ENCODE measurements at places on chromosomes 3 and 15.

DNA sequence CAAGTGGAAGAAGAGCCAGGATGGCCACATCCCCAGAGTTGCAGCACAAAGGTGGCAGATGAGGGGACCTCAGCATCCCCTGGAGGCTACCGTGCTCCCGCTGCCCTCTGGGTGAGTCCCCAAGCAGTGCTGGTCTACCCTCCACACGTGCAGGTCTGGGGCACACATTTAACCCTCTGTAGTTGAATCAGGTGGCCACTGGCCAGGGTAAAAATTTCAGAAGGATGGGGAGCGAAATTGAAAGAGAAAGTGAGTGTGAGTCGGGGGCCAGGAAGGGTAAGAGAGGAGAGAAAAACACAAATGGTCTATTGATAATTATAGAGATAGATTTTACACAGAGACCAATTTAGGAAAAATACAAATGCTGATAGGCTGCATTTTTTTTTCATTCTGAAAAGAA is 139.5 kb upstream of the EIF1B start:
- DNase-seq: no peak

- DNase-seq: no peak
Measured at GRCh38 chr3:143502081-143502480, 346.2 kb downstream of the SLC9A9 start.

DNA sequence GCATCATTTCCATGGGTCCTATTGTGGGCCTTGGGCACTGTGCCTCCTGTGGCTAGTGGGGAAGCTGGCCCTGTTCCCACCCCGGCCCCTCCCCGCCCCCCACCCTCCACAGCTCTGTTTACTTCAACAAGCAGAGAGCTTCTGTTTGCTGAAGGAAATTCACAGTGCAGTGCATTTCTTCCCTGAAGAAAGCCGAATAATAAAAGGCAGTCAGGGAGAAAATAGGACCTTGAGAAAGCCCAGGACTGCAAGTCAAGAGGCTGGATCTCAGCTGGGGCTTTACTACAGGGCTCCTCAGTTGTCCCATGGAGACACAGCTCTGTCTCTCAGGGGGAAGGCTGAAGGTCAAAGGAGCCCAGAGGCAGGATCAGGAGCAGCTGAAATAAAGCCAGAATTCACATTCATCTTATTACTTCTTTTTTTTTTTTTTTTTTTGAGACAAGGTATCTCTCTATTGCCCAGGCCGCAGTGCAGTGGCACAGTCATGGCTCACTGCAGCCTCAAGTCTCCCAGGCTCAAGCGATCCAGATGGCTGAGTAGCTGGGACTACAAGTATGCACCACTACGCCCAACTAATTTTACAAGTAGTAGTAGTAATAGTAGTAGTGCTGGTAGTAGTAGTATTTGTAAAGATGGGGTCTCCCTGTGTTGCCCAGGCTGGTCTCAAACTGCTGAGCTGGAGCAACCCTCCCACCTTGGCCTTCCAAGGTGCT is 33.0 kb upstream of the LACTB start:
- no peak for DNase-seq

GRCh38 chr3:49883998-49884397 is 14.3 kb upstream of the CAMKV start:
- DNase-seq: no peak

DNA sequence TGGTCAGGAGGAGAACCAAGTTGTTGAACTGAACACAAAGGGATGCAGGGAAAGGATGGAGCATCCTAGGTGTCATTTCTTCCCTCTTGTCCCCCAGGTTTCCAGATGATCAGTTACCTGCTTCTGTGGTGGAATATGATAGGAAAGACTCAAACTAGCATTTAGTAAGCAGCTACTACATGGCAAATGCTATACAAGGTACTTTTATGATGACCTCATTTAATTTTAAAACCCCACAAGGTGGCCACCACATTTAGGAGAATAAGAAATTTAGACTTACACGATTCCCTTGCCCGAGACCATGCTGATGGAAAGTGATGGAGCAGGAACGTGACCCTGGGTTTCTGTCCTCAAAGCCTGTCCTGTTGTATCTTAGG is 40.9 kb downstream of the CCR4 start:
- no peak for DNase-seq

GRCh38 chr15:101646672-101647071 is 5.5 kb downstream of the TM2D3 start:
- no peak for DNase-seq

GRCh38 chr15:32987067-32987466 is 207.4 kb downstream of the FMN1 start:
- DNase-seq: no peak

DNA sequence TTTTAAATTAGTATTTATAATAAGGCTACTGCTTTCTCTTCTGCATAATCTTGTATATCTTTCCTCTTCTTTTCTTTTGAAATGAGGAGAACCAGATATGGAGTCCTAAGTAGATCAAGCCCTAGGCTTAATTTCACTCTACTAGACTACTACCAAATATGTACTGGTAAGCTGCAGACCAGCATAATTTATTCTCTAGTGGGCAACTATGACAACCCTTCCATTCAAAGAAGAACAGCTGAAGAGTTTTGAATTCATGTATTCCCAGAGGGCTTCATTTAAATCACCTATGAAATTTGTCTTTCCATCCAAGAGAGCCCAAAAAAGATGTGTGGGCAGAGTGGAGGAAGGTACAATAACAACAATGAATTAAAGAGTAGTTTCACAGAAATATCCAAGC is 10.0 kb downstream of the RAD18 start:
- no peak for DNase-seq

DNA sequence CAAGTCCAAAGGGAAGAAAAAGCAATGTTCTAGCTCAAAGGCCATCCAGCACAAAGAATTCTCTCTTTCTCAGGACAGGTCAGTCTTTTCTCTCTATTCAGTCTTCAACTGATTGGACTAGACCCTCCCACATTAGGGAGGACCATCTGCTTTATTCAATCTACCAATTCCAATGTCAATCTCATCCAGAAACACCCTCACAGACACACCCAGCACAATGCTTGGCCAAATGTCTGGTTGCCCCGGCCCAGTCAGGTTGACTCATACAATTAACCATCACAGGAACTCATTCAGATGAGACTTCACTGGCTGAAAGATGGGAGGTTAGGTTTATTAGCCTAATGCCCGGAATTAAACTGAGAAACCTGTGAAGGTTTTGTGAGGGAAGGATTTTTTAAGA is 32.4 kb downstream of the ACAN start:
- DNase-seq: no peak

- DNase-seq: no peak
Measured at GRCh38 chr3:138681463-138682220, 73.1 kb downstream of the FAIM start.

- no peak for DNase-seq
Measured at GRCh38 chr3:29764603-29765254, 483.9 kb downstream of the RBMS3 start.

DNA sequence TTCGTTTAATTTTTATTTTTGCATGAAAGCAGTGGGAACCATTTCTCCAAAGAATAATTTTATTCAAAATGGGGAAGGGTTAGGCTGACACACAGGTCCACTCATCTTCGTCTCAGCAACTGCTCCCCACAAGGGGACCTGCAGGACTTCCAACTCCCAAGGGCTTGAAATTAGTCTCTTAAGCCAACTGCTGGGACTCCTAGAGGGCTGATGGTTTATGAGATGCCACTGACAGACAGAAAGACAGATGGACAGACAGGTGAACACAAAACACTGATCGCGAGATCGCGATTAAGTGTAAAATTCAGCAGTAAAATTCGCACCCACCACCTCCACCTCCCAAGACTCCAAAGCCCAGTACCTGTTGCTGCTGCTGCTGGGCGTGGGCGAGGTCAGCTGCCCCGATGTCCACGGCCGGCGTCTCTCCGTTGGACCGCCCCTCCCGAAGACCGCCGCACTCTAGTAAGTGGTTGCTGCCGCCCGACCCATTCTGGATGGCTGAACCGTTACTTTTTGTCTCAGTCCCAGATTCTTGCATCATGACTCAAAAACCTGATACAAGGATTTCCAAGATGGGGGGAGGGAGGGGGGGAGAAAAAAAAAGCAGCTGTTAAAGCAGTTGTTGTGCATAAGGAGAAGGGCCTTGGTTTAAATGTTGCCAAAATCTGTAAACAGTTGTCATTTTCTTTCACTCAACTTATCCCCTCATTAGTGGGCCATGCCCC is 385.5 kb downstream of the FOXP1 start:
- DNase-seq: no peak

DNA sequence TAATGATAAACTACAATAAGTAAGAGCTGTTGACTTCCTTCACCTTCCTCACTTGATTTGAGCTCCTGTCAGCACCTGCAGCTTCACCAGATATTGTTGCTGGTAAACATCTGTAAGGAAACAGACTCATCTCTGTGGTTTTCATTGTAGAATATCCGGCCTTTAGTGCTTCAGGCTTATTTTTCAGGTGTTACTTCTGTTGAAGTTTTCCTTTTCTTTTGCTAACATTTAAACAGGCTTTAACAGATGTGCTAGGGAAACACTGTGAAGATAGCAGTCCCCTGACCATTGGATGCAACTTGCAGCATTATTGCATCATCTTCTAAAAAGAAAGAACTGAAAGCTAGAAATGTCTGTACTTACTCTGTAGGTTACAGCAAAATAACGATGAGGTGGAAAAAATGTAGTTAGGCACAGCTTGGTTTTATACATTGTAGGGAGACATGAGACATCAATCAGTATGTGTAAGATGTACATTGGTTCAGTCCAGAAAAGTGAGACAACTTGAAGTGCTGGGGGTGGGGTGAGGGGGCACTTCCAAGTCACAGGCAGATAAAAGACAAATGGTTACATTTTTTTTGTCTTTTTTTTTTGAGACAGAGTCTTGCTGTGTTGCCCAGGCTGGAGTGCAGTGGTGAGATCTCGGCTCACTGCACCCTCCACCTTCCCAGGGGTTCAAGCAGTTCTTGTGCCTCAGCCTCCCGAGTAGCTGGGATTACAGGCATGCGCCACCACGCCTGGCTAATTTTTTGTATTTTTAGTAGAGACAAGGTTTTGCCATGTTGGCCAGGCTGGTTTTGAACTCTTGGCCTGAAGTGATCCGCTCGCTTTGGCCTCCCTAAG is 10.2 kb downstream of the EDEM1 start:
- no peak for DNase-seq

All from stimulated activated CD4-positive, alpha-beta T cell treated with anti-CD3 and anti-CD28 coated beads, Interleukin-12 subunit alpha, Interleukin-12 subunit beta, amount 100 ng/mL, for 24 hours (primary cell).